ENCODE measurements at places on chromosomes 7 and 10.

GRCh38 chr7:75533926-75534325 is 41.8 kb downstream of the SPDYE5 start:
- no peak for DNase-seq

DNA sequence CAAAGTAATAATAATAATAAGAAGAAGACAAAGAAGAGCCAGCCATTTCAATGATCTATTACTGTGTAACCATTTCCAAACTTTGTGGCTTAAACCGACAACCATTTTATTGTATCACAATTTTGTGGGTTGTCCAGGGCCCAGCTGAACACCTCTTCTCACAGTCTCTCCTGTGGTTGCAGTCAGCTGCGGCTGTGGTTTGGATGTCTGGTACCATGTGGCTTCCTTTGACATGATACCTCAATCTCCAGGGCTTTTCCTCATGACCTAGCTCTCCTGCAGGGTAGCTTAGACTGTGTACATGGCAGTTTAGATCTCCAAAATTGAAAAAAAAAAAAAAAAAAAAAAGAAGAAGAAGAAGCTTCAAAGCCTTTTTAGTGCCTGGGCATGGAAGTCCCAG is 72.6 kb upstream of the NFKB2 start:
- DNase-seq: no peak

- DNase-seq: no peak
Observed at GRCh38 chr7:81408728-81409127, 361.1 kb downstream of the HGF start.

GRCh38 chr10:131034451-131034850 is 277.1 kb downstream of the TCERG1L start:
- no peak for DNase-seq

GRCh38 chr7:50427518-50427917 is 22.6 kb downstream of the FIGNL1 start:
- DNase-seq: no peak

- DNase-seq: no peak
Observed at GRCh38 chr10:17943033-17943745, 8.5 kb upstream of the SLC39A12 start.

DNA sequence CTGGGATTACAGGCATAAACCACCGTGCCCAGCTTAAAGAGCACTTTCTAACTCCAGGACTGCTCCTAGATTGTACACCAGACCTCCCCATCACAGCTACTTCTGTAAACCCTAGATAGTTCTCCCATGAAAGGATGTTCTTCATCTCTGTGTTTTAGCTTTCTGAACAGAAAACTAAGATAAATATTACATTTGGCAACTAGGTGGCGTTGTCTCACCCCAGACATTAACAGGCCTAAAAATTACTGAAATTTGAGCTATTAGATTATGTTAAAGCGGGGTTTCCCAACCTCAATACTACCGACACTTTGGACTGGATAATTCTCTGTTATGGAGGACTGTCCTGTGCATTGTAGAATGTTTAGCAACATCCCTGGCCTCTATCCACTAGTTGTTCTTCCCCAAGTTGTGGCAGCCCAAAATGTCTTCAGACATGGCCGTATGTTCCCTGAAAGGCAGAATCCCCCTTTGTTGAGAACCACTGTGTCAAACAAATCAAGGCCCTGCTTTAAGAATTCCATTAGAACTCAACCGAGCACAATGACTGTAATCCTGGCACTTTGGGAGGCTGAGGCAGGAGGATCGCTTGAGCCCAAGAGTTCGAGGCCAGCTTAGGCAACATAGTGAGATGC is 19.1 kb downstream of the ATOH7 start:
- peak; percentile 58 for DNase-seq

DNA sequence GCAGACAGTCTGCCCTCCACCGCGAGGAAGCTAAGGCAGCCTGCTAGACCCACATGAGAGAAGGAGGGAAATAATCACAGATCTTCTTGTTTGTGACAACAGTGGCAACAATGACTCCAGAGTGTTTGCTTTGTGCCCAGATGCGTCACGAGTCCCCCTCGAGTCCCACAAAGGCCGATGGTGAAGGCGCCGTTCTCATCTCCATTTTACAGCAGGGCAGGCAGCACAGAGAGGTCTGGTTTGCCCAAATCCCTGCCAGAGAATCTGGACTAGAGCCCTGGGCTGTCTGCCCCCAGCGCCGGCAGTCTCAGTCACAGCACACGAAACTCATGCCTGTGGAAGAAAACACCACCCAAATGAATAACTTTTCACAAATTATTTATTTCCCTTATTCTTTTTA is 38.1 kb downstream of the KIAA1549 start:
- no peak for DNase-seq

DNA sequence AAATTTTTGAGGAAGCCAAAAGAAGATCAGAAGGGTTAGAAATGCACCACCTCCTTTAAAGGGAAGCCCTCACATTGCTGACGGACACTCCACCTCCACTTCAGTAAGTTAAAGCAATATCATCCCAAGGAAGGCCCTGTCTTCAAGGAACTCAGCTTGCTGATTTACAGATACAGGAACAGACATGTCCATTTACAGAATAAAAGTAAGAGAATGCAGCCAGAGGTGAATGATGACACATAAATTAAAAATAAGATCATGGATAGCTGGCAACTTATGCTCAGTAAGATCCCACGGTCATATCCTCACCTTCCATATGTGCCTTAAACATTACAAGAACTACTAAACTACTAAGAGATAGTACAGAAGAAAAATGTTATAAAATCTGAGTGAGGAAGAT is 20.4 kb downstream of the GRB10 start:
- no peak for DNase-seq

DNA sequence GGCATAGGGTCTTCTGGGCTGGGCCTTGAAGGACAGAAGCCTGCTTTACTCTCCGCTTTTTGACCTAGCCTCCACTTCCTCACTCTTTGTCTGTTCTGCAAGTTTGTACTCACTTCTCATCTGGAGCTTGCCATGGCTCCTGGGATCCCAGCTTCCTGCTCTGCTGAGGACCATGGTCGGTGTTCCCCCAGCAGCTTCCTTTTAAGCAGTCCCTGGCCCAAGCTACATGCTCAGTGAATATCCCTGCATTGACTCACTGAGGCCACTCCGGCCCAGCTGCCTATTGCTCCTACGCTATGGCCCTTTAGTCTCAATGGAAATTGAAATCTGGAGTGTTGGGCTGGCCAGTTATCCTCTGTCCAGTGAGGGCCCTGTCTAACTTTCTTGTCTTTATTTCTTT is 427.7 kb downstream of the RPS24 start:
- DNase-seq: no peak

- no peak for DNase-seq
Observed at GRCh38 chr10:106355450-106355849, 809.1 kb downstream of the SORCS1 start.

GRCh38 chr7:12111422-12112405 is 99.4 kb upstream of the TMEM106B start:
- DNase-seq: no peak

- no peak for DNase-seq
Observed at GRCh38 chr7:34011017-34011695, 105.8 kb downstream of the BMPER start.

GRCh38 chr10:87551326-87551725 is 46.6 kb downstream of the MINPP1 start:
- DNase-seq: no peak

GRCh38 chr7:142620402-142620801 is 128.9 kb upstream of the PRSS1 start:
- no peak for DNase-seq

All from suppressor macrophage treated with lipopolysaccharide for 4 hours (primary cell).